ENCODE measurements at places on chromosomes 7 and 10.

DNA sequence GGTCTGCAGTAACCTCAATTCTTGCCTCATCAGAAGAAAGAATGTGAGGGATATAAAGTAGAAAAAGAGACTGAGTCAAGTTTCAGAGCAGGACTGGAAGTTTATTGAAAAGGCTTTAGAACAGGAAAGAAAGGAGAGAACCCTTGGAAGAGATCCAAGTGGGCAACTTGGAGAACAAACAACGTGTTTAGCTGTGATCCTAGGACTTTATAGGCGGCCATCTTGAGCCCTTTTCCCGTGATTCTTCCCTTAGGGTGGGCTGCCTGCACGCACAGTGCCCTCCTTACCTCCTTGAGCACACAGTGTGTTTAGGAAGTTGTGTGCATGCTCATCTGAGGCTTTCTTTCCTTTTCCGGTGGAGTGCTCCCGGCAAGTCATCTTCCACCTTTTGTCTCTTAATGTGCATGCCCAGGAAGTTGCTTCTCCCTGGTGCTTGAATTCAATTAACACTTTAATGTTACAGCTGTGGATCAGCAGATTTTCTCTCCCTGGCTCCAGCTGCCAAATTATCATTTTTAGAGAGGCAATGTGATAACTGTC is 59.8 kb downstream of the ENTPD1 start:
- DNase-seq, result no peak

GRCh38 chr10:110859973-110860376 is 11.8 kb upstream of the PDCD4 start:
- no peak for DNase-seq

DNA sequence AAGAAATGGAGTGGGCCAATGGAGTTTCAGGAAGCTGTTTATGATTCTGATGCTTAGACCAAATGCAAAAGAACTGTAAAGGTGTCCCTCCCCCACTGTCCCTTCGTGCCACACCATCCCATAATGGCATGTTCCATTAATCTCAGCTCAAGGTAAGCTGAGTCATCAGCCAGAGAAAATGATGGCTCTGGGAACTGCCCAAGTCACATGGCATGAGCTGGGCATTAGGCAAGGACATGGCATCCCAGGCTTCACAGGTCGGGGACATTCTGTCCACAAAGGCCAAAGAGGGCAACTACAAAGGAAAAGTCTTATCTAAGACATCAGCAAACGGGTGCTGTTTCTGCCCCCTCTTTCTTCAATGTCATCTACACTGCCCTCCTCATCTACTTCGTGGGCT is 44.9 kb downstream of the DLG5 start:
- no peak for DNase-seq

DNA sequence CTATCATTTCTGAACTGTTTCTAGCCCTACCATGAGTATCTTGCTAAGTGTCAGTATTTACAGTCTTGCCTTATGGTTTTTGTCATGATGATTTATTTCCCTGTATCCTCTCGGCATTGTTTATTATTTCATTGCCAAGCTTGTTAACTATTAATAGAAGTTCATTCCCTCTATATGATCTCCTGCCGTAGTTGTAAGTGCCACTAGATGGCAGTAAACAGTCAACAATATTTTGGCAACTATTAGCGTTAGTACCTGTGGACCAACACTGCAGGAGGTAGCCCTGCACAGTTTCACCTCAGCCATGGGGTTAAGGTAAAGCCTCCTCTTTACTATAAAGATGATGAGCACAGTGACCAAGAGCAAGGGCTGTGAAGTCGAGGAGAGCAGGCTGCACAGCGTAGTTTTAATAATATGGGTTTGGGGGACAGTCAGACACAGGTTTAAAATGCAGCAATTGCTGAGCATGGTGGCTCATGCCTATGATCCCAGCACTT is 26.1 kb upstream of the CCNJ start:
- DNase-seq, result peak; percentile 36

- no peak for DNase-seq
Observed at GRCh38 chr10:130456616-130457015, 320.4 kb downstream of the GLRX3 start.

All from progenitor cell of endocrine pancreas (in vitro differentiated cells).